Stimulated activated CD4-positive, alpha-beta T cell treated with anti-CD3 and anti-CD28 coated beads, Interleukin-15, amount 100 ng/mL, for 24 hours (primary cell): ENCODE measurements at places on chromosomes 6 and 20.

DNA sequence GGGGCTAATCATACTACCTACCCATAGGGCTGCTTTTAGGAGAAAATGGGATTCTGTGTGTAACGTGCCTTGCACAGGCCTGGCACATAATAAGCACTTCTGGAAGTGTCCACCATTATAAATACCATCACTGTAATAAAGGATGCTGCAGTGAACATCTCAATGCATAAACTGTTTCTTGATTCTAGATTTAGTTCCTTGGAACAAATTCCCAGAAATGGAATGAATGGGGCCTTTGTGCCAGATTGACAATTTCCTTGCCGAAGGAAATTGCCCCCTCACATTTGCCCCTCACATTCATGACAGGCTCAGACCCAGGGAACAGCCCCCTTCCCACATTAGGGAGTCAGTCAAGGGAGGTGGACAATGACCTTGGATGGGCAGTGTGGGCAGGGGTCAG lies 29.2 kb downstream of the BPIFB4 start:
- no peak for DNase-seq

DNA sequence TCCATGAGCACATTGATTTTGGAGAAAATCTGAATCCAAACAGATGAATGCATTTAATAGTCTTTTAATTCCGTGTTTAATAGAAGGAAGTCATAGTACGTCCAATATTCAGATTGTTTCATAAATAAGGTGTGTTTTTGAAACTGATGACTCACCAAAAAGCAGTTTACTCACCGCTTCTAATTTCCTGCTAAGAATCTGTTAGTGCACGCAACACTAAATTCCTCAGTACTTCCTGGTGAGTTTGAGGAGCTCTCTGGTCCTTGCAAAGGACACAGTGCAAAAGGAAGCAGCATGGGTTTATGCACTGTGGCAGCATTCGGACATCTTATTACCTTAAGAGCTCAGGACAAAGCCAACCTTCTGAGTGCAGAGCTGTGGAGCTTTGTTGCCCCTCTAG lies 2.3 kb upstream of the ADGRF1 start:
- no peak for DNase-seq

DNA sequence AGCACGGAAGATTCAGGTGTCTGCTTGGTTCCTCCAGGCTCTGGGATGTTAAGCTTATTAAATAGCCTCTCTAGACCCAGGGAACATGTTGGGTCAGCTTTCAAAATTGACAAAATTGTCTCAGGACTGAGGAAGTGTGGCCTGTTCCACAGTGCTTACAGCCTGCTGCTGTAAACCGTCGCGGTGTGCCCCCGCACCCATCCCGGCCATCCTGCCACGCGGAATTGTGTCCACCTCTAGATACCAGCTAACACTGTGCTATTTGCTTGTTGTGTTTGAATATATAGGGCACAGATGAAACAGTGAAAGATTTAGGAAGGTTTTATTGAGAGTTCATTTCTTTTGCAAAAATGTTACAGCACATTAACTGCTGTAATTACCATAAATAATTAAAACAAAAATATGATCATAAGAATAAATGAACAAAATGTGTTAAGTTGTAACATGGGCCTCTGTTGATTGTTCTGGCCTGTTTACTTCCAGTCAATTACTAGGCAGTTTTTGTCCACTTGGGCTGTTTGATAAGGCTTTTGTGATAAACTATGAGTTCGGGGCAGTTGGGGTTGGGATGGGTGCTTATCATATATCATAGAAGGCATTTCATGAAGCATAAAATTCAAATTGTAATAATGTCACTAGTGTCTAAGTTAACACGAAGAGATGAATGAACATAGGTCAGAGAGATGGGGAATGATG lies 77.4 kb downstream of the ARID1B start:
- no peak for DNase-seq

GRCh38 chr20:40948465-40949267 lies 80.0 kb upstream of the TOP1 start:
- no peak for DNase-seq

DNA sequence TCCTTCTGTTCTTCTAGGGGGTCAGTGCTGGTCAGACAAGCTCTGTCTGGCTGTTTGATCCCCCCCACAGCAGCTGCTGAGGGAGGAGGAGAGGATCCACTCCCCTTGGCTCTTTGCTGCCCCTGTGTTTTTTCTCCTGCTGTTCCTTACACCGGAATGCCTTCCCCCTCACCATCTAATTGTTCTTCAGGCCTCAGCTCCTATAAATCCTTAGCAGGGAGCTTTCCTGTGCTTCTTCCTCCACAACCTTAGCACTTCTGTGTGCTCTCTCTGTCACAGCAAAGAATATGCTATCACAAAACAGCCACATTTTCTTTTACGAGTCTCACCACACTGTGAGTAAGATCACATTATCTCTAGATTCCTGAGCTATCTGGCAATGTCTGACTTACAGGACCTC lies 196.6 kb downstream of the OTOR start:
- no peak for DNase-seq

GRCh38 chr20:34543463-34544056 lies 15.0 kb upstream of the MAP1LC3A start:
- no peak for DNase-seq

- no peak for DNase-seq
Observed at GRCh38 chr20:32396646-32397160, 38.6 kb downstream of the ASXL1 start.

GRCh38 chr6:74113901-74114300 lies 417.9 kb downstream of the CD109 start:
- no peak for DNase-seq

GRCh38 chr6:150119173-150119572 lies 23.7 kb upstream of the PPP1R14C start:
- DNase-seq: no peak

- no peak for DNase-seq
Observed at GRCh38 chr6:136696238-136696637, 96.0 kb downstream of the MAP3K5 start.

- no peak for DNase-seq
Observed at GRCh38 chr20:22268675-22269074, 315.7 kb downstream of the FOXA2 start.

- no peak for DNase-seq
Observed at GRCh38 chr6:108805611-108806167, 42.5 kb upstream of the ARMC2 start.

DNA sequence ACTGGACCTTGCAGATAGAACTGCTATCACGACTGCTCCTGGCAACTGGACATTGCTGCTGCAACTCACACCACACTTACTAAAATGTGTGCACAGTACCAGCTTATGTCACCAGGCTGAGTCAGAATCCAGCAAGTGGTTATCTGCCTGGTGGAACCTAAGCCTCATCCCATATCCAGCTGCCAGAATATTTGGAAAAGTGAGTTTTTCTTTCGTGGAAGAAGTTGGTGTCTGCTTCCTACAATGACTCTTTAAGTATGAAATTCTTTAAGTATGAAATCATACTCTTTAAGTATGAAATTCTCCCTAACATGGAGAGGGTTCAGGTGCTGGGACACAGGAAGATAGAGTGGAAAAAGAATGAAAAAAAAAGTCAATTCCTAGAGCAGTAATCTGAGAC lies 16.4 kb upstream of the POLR1H start:
- no peak for DNase-seq

GRCh38 chr6:6663421-6664135 lies 75.1 kb downstream of the LY86 start:
- no peak for DNase-seq

GRCh38 chr6:11601776-11602605 lies 64.4 kb downstream of the TMEM170B start:
- no peak for DNase-seq

DNA sequence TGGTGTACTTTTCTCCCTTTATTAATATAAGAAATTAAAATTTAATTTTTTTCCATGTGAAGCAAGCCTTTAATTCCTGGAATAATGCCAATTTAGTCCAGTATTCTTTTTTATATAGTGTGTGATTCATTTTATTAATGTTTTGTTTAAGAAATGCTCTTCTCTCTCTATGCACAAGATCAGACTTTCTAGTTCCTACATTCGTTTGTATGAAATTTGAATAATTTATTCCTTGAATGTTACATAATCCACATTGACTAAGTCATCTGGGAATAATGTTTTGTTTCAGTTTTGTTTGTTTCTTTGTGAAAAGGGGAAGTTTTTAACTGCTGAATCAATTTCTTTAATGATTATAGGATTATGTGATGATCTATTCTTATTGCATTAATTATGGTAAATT lies 181.4 kb upstream of the ID4 start:
- DNase-seq: no peak

- peak; percentile 36 for DNase-seq
Observed at GRCh38 chr6:21596145-21596948, 2.8 kb downstream of the SOX4 start.

- no peak for DNase-seq
Observed at GRCh38 chr6:18445228-18445627, 58.1 kb downstream of the RNF144B start.

GRCh38 chr20:45630371-45630770 lies 713 bp downstream of the WFDC9 start:
- DNase-seq: no peak

- DNase-seq: peak; percentile 19
Observed at GRCh38 chr6:150069706-150070105, 785 bp upstream of the ULBP3 start.

DNA sequence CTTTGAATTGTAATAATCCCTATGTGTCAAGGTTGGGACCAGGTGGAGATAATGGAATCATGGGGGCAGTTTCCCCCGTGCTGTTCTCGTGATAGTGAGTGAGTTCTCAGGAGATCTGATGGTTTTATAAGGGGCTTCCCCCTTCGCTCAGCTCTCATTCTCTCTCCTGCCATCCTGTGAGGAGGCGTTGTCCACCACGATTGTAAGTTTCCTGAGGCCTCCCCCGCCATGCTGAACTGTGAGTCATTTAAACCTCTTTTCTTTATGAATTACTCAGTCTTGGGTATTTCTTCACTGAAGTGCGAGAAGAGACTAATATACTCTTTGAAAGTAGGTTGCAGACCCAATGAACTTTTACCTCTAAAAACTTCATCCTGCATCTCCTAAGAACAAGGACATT lies 39.2 kb upstream of the KCNG1 start:
- peak; percentile 79 for DNase-seq

DNA sequence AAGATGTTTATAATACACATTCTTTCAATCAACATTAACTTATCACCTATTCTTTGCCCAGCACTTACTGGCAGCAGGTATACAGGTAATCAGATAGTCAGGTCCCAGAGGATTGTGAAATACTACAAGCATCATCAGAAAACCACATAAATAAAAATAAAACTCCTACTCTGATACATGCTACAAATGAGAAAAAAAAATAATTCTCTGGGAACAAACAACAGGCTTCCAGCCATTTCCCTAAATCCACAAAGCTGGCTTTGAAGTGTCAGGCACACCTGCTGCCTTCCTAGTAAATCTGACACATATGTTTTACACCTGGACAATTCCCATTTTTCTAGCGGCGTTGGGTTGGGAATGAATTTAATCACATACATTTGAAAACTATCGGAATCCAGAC lies 384.5 kb upstream of the CDH4 start:
- no peak for DNase-seq

DNA sequence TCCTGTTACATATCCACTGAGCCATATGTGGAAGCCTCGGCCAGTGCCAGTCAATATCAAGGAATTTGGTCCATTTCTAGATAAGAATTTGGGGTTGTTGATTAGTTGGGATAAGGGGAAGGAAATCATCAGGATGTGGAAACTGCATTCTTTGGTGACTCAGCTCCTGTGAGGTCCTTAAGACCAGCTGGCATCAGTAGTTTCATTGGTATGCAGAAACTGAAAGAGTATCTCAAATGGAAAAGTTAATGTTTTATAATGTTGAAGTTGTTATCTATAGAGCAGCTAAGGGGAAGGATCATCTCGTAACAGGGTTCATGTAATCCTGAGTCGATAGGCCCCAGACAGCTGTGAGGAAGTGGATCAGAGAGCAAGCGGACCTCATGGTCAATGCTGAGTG lies 87.9 kb upstream of the PRND start:
- no peak for DNase-seq

DNA sequence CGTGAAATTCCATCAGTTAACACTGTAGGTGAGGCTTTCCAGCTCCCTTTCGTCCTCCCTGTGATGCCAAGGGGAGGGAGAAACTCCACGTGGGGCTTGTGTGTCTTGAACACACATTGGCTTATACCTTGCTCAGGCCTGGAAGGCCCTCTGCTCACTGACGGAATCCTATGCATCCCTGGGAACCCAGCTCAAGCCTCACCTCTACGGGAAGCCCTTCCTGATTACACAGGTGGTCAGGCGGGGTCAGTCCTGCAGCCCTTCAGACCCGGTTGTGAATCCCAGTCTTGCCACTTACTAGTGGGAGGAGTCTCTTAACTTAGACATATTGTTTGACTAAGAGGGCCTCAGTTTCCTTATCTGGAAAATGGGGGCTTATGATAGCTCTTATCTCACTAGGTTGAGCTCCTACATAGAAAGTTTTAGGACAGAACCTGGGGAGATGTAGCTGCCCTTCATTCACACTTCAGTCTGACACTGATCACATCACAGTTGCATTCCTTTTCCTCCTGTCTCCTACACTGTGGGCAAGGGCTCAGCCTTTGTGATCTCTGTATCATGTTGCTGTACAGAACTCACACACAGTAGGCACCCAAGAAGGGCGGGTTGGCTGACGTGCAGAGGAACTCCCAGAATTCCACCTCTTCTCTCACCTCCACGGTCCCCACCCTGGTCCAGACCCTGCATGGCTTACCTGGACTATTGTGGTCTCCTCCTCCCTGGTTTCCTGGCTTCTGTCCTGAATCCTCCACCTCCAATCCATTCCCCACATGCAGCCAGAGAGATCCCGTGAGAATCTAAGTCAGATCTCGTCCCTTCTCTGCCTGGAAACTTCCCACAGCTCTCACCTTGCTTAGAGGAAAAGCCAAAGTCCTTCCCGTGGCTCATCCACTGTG lies 129.6 kb downstream of the CEBPB start:
- DNase-seq: no peak

- DNase-seq: peak; percentile 17
Observed at GRCh38 chr6:136921381-136921935, 643 bp upstream of the SLC35D3 start.

GRCh38 chr20:45378191-45378590 lies at the start of gene TP53TG5:
TSS of gene TP53TG5 (minus strand) at chr20:45378325. CDS start at chr20:45378236, 89 bp downstream.
- DNase-seq: no peak

DNA sequence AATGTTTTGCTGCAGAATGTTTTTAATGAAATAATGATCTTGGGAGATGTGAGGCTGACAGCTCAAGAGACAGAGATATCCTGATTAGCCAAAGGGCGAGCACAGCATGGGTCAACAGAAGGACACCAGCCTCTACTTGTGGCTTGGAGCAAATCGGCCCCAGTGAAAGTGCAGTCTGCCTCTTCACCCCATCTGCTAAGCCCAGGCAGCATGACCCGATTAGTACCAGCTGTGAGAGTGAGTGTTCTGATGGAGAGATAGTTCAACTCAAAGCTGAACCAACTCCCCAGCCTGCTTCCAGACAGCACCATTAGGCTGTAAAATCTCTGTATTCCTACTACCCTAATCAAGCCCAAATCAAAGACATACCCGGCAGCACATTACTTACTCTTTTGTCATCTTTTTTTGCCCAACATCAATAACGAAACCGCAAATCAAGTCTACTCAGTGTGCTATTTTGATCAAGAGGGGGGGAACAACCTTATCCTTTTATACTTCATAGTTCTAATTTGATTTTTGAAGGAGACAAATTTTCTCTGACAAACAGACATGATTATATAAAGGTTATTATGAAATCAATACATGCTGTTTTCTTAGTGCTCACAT lies 514.1 kb upstream of the NRSN1 start:
- DNase-seq: no peak
